ENCODE measurements at places on chromosomes 1 and 21.

- no peak for DNase-seq
These were observed 759 bp downstream of the AMPD2 start for GRCh38 chr1:109620401-109620791.

DNA sequence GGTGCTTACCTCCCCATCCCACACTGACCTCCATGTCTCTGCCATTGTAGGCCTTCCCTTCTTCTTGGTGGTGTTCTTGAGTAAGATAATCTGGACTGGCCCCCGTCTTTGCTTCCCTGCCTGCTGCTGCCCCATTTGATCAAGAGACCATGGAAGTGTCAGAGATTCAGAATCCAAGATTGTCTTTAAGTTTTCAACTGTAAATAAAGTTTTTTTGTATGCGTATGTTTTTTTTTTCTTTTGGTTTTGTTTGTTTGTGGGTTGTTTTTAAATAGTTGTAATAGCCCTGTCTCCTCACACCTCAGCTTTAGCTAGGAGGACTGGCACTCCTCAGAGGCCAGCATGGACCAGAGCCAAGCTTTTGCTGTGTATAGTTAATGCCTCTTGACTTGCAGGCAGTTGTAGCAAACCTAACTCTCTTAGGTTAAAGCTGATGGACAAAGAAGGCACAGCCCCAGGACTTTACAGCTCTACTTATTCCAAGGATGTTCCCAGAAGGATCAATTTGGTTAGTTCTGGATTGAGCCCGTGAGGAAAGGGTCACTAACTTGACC is 5.6 kb upstream of the YBX1 start:
- no peak for DNase-seq

DNA sequence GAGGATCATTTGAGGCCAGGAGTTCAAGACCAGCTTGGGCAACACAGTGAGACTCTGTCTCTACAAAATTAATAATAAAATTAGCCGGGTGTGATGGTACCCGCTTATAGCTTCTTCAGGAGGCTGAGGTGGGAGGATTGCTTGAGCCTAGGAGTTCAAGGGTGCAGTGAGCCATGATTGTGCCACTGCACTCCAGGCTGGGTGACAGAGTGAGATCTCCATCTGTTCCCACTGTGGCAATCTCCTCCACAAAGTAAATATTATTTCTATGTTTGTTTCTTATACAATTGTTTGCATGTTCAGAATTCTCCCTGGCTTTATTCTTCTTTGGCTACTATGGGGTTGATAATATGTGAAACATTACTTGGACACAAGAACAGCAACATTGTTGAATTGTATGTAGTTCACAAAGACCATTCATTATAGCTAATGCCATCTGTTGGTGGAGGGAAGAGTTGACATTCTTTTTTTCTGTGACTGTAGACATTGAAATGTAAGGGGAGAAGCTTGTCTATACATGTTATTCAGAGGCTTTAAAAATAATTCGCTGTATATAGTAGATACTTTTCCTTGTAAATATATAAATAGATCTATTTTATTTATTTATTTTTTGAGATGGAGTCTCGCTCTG is 47.8 kb upstream of the SRSF10 start:
- no peak for DNase-seq

DNA sequence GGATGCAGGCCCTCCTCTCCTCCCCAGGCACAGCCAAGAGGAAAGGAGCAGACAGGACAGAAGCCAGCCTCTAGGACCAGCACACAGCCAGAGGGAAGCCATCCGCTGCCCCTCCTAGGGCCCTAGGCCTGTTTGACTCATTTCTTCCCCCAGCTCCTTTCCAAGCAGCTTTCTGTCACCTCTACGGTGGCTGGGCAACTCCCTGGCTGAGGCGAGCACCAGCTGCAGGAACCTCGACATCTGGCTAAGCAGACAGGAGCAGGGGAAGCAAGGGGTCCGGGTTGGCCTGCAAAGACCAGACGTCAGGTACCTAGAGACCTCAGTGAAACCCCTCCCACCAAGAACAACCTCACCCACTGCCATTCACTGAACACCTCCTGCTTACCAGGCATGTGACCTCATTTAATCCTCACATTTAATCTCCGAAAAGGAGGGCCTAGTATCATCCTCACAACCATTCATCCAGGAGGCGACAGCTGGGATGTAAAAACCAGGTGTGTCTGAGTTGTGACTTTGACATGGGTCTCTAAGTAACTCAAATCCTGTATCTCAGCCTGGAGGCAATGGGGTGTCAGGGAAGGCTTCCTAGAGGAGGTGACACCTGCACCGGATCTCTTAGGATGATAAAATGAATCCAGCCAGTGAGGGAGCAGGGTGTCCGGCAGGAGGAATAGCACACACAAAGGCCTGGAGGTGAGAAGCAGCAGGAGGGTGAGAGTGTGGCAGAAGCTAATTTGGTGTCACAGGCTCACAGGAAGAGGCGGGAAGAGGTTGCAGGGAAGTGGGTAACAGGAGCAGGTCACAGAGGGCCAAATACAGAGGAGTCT is 5.9 kb downstream of the LRP8 start:
- no peak for DNase-seq

DNA sequence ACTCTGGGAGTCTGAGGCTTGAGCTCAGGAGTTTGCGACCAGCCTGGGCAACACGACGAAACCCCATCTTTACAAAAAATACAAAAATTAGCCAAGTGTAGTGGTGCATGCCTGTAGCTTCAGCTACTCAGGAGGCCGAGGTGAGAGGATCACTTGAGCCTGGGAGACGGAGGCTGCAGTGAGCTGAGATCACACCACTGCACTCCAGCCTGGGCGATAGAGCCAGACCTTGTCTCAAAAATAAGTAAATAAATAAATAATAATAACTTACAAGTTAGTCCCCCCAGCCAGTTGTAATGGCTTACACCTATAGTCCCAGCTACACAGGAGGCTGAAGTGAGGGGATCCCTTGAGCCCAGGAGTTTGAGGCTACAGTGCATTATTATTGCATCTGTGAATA is 21.7 kb upstream of the BTG2 start:
- no peak for DNase-seq

DNA sequence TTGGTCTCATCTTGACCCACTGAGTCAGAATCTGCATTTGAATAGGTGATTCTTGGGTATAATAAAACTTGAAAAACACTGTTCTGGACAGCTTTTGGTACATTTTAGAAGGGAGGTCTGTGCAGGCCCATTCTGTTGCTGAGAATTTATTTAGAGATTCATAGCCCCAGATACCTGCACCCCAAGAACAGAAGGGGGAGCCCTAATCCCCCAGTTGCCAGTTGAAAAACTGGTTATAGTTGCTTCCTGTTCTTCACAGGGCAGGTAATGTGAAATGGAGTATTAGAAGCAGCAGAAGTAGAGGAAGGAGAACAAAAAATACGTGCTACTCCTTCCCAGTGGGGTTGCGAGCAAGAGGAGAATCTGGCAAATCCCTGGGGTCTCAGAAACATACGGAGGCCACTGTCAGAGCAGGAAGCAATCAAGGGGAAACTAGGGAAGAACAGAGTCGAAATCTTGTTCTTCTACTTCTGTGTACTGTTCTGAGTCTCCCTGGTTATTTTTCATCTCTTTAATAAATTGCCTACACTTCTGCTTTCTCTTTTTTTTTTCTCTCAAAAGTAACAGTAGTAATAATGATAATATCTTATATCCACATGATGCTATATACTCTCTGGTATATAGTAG is 4.6 kb upstream of the CLCA2 start:
- DNase-seq: no peak

- no peak for DNase-seq
These were observed 462.7 kb upstream of the PKN2 start for GRCh38 chr1:88221411-88221810.

DNA sequence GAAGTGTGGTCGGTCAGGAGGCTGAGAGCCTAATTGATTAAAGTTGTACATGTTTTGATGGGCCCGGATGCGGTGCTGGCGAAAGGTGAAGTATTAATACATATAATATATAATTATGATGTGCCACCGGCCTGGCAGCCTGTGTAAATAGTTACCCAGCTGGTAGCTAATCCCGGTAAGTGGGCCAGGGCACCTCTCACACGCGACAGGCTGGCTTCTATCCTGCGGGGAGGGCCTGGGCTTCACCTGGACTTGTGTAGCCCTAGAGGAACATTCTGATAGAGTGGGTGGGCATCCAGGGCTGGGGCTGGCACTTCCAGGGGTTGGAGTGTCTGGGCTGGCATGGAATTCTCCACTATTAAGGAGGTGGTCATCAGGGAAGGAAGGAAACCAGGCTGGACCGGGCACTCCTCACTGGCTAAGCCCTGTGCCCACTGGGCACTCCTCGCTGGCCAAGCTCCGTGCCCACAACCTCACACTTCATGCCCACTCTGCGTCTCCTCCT is 48.3 kb downstream of the IGSF21 start:
- DNase-seq: no peak

DNA sequence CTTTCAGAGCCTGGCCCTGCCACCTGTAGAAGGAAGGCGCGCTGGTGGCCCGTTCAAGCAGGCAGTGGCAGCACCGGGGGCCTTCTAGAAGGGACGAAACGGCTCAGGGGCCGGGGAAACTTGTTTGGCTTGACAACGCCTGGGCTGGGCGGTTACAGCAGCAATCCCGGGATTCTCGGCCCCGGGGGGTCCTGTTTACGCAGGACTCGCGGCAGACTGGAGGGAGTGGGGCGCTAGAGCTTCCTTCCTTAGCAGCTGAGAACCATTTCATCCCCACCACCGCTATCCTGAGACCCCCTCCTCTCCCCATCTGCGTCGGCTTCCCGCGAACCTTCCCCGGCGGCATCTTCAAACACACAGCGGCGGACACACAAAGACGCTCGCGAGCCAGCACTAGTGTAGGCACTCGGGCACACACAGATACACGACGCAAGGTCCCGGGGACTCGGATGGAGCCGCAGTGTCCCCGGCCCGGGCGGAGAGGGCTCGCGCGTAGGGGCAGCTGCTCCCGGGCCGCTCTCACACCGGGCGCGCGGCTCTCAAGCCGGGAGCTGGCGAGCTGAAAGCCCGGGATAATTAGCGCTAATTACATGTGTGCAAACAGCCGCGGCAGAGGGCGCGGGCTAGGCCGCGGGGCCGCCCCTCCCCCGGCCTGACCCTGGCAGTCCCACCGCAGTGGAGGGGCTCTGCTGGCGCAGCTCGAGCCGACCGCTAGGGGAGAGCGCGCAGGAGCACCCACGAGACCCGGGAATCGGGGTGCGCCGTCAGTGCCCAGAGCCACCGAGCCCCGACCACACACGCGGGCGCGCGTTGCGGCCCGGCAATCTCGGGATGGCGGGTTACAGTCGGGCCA is 271.4 kb downstream of the FOXD2 start:
- DNase-seq: no peak

DNA sequence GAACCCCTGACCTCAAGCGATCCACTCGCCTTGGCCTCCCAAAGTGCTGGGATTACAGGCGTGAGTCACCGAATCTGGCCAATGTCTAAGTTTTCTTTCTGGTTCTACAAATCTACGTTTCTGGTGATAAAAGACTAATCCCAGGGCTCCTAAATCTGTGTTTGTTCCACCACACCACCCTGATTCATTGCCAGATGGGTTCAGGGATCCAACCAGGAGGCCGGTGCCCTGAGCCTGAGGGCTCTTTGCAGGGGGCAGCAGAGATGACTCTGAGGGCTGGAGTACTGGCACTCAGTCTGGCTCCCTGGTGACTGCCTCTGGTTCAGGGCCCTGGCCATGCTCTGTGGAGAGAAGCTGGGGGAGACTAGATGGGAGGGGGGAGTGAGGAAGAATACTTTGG is 10.5 kb upstream of the OPRD1 start:
- DNase-seq: no peak

DNA sequence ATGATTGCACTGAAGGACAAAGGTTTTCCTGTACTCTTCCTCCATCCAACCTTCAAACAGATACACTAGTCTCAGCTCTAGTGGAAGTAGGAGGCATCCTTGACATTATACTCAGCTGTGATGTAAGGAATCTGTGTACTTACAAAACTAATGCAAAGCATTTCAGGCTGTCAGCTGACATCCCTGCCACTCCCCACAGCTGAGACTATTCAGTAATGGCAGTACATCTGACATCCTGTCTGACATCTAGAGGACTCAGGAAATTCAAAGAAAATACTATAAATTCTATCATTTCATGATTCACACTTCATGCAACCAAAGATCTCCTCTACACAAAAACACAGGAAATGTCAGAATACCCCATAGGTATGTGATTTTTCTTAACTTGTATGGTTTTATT is 325.8 kb downstream of the SMYD3 start:
- no peak for DNase-seq

DNA sequence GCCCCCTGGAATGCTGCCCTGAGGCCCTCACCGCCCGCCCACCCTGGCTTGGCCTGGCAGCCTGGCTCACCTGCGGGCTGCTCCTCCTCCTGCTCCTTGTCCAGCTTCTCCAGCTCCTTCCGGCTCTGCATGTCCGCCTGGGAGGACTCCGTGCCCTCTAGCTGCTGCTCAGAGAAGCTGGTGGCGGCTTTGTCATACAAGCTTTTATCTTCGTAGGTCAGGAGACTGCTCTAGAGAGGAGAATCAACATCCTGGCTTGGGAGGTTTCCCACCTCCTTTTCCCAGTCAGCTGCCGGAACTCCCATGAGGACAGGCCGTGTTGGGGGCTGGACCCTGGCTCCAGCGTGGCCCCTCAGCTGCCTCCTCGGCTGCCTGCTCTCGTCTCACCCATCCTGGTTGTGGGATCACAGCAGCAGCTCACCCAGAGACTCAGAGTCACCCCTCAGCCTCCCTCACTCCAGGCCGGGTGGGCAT is 36.6 kb upstream of the TMEM52 start:
- no peak for DNase-seq

- peak; percentile 85 for DNase-seq
These were observed 55.9 kb downstream of the CD58 start for GRCh38 chr1:116514708-116515525.

GRCh38 chr1:241637046-241637590 is 3.1 kb downstream of the CHML start:
- DNase-seq: no peak

DNA sequence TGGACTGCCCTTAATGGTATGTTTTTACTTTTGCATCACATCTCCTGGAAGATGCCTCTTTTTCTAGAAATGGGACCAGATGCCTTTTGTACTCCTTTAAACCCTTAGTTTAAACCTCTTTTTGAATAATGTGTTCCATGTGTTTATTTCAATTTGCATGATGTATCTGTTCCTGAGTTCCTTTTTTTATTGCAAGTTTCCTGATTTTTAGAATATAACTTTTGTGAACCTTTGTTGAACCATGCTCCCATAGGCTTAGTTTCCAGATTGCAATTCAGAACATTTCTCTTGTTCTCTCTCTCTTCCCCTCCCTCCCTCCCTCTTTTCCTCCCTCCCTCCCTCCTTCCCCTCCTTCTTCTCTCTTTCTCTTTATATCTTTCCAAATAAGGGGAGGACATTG is 81.9 kb downstream of the RGL1 start:
- no peak for DNase-seq

GRCh38 chr1:45200906-45201500 is 5.4 kb downstream of the ZSWIM5 start:
- DNase-seq: no peak

GRCh38 chr1:244801246-244801645 is 34.2 kb upstream of the COX20 start:
- DNase-seq: peak; percentile 29
